ENCODE measurements at places on chromosomes 4 and X.

DNA sequence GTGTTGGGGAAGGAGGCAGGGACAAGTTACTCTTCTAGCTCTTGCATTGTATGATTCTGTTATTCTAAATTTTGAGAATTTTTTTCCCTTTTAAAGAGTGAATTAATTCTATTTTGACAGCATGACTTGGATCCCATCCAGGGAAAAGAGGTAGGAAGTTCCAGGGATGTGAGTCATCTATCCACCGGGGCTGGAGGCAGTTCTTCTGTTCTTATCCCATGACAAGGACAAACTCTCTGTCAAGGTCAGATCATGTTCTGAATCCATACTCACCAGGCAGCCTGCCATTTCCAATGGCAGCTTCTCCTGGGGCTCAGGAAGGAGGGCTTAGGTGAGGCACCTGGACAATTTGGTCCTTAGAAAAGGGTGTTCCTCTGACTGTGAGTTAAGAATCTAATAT, 132.0 kb upstream of the MED14 start:
- DNase-seq, result peak; percentile 10

DNA sequence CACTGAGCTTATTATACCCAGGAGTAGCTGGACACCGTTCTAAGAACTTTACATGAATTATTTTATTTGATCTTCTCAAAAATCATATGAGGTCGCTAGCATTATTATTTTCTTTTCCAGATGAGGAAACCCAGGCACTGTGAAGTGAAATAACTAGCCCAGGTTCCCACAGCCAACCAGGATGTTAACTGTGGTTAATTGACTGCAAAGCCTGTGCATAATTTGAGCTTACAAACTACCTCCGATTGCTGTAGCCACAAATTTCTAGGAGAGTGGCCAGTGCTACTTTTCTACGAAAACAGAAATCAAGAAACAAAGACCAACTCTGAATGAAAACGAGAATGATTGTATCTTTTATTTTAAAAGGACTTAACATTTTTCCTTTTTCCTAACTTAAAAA, 27.2 kb downstream of the SPRY1 start:
- no peak for DNase-seq

DNA sequence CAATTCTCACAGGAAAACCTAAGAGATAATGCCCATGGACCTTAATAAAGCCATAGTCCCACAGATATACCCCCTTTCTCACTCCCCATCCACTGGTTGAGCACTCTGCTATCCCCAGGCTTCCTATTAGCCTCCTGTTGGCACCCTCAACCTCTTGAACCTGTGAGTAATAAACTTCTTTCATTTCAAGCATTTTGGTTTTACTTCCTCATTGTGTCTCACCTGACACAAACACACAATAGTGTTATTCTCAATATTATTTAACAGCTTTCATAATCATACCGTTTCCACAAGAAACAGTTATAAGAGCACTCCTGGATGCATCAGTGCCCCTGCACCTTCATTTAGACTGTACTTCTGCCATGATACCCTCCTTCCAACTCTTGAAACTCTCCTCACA, 56.8 kb downstream of the TRPC5 start:
- DNase-seq, result no peak

DNA sequence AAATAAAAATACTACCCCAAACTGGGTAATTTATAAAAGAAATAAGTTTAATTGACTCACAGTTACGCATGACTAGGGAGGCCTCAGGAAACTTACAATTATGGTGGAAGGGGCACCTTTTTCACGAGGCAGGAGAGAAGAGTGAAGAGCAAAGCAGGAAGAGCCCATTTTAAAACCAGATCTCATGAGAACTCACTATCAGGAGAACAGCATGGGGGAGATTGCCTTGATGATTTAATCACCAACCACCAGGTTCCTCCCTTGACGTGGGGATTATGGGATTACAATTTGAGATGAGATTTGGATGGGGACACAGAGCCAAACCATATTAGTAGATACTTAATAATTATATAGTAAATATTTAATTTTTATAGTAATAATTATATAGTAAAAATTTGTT, 10.1 kb downstream of the CISD2 start:
- DNase-seq, result no peak

GRCh38 chr4:145083891-145084605, 13.9 kb downstream of the ANAPC10 start:
- no peak for DNase-seq

DNA sequence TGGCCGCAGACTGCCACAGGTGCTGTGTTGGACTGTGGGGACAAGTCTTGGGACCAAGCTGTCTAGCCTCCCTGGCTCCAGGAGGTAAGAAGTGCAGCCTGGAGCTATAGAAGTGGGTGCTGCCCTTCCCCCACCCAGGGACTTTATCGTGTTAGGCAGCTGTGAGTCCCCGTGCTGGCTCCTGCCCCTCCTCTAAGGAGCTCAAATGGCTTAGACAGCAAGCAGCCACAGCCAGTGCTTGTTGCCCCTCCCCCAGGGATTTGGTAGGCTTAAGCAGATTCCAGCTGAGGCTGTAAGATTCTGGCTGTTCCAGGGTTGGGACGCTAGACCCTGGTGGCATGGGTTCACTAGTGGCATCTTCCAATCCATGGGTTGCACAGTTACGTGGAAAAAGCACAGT, 979.4 kb upstream of the PCDH10 start:
- no peak for DNase-seq

DNA sequence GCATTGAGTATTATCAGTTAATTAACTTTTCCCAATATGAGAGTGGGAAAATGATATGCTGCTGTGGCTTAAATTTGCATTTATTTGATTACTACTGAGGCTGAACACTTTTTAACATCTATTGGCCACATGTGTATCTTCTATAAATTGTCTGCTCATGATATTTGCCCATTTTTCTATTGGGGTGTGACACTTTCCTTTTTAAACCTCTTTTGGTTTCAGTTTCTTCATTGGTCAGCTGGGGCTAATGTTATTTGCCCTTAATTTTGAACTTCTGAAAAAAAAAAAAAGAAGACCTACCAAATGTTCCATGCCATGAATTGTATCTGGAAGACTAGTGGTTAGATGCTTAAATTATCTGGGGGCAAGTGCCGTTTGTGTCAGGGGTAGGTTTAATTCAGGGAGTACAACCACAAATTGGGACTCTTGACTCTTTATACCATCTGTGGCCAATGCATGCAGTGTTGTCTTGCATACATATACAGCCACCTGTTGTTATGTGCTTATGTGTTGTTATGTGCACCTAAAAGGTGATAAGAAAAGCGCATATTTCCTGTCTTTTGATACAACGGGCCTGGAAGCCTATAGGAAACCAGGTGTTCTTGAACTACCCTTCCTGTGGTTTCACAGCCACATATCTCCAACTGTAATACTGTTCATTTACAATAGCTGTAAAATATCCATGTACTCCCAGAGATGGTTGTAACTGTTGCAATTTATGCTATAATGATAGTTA, 49.0 kb downstream of the SH2D1A start:
- no peak for DNase-seq

DNA sequence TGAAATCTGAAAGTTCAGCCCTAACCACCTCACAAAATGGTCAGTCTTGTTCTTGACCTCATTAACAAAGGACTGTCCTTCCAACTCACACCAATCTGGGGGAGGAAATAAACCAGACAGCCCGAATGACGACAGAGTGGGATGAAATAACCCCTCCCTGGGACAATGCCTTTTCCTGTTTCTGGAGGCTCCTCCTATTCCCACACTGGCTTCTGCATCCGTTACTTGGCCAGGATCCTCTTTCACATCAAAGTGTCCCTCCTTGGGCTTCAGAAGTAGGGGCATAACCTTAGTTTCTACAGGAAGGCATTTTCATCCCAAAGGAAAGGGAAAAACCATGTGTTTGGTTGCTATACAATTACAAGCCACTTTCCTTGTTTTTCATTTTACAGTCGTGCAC, 59.8 kb upstream of the RPL34 start:
- DNase-seq, result peak; percentile 32

GRCh38 chr4:95289028-95289634, 259.6 kb downstream of the UNC5C start:
- peak; percentile 23 for DNase-seq

GRCh38 chrX:46367491-46367890, 177.7 kb downstream of the ZNF674 start:
- DNase-seq, result no peak

GRCh38 chr4:83390944-83391343, 56.3 kb upstream of the HPSE start:
- no peak for DNase-seq

DNA sequence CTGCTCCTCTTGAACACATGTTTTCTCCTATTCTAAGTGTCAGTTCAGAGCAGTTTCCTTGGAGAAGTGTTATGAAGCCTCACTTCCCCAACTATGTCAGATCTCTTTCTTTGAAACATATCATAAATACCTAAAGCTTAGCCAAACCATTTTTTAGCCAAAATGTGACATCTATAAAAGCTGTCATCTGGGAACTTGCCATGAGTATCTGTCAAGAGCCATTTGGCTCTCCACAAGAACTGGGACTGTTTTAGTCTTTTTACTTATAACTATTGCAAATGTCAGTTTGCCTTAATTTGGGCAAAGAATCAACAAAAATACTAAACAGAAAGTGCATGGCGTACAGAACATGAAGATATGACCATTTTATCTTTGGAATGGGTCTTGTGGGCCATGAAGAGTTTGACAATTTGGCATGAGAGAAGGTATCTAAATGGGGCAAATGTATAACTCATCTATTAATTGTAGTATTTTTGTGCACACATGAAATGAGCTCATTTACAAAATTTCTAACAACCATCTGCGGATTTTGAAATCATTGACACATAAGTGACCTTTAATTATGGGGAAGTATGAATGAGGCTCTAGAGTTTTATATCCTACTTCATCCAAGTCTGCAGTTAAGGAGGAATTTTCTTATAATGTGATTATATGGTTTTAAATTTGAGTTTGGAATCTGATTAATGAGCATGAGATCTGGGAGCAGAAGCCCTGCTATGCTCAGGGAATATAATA, 129.1 kb upstream of the PACRGL start:
- DNase-seq, result peak; percentile 61

DNA sequence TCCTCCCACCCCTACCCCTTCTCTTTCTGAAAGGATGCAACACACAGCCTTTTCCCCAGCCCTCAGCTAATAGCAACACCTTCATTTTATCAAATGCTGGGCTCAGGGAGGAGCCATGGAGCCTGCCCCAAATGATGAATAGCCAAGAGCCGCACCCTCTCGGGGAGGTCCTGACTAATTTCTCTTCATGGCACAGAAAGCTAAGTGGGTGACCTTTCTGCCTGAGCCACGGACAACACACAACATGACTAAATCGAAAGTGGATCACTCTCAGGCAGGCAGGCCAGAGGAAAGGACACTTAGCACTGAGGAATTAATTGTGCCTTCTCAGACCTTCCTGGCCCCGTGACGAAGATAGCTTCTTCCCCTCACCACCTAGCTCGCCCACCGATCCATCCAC, 165.1 kb upstream of the RAI2 start:
- no peak for DNase-seq

GRCh38 chr4:54819034-54819433, 161.3 kb downstream of the KIT start:
- DNase-seq, result no peak

DNA sequence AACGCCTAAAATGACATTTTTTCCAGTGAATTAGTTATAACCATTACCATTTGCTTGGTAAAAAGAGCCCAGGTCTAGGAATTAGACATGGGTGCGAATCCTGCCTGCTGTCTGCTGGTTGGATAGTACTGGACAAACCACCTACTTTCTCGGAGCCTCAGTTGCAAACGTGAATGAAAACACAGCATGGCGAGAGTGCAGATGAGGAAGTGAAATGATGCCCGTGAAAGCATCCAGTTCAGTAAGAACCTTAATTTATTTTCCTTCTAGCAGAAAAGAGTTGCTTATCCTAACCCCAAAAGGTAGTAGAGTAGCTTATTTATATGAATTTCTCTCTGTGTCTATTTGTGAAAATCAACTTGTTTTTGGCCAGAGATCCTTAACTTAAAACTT, 171.4 kb upstream of the GALNT7 start:
- DNase-seq, result no peak

GRCh38 chr4:155807021-155807420, 48.2 kb downstream of the GUCY1B1 start:
- DNase-seq, result no peak

DNA sequence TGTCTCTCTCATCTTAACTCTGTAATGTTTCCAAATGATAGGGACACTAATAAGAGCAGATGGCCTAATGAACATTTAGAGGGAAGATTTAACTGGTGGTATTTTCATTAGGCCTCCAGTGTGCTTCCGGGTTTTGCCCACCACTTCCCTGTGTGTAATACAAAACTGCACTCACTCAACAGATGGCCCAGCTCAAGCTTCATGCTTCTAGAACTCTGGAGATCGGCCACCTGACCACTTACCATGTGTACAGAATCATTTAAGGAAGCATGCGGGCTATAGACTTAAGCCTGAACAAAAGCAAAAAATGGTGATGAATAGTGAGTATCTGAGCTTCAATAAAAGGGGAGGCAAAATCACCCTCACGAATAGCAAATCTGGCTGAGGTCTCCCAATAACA, 89.3 kb downstream of the SH2D1A start:
- no peak for DNase-seq

GRCh38 chr4:4641254-4641653, 99.4 kb upstream of the STX18 start:
- DNase-seq, result no peak

DNA sequence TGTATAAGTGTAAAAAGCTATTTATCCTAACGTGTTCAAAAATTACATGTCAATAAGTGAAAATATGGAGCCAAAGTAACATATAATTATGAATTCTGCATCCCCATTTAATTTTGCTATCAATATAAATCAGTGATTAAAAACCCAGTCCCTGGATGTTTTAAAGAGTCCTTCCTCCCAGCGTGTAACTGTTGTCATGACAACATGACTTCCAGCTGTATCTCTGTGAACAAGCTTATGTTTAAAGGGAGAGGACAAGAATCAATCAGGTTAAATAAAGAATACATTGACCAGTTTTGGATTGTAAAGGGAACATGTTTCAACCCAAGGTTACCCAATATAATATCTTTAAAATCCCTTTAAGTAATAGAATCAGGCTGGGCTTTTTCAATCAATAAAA, 219.7 kb downstream of the NSUN7 start:
- DNase-seq, result no peak

GRCh38 chr4:77453911-77454310, 151.7 kb upstream of the CXCL13 start:
- DNase-seq, result no peak

GRCh38 chr4:113820108-113820507, 58.6 kb upstream of the CAMK2D start:
- DNase-seq, result no peak

DNA sequence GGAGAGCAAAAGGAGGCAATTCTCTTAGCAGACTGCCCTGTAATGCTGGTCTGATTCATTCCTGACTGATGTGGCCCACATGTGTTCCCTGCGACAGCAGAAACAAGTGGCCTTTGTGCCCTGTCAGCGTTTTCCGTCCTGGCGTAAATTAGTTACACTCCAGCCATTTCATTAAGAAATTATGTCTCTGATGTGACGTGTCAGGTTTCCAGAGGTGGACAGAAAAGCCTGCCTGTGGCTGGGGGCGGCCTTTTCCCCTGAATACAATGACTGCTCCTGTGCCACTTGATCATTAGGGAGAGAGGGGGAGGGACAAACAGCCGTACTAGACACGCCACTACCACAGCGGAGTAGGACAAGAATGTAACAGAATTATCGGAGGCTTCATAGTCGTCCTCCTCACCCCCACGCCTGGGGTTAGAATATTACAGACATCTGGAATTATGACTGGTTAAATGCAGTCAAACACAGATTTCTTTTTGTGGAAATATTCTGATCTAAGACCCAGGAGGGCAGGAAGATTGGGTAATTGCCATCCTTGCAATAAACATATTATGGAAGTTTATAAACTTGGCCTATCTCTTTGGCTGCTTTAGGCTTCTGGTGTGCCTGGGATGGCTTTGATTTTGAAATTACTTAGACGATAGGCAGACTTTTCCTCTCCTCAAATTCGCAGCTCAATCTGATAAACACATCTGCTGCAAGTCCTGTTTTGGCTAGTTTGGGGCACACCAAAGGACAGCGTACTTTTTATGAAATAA, 146.2 kb upstream of the BCOR start:
- no peak for DNase-seq

Data from suppressor macrophage (primary cell).